ENCODE measurements at places on chromosomes 1 and 21.

GRCh38 chr1:227766015-227766634 is 30.9 kb downstream of the SNAP47 start:
- DNase-seq = peak; percentile 34

GRCh38 chr1:22932803-22933470 is 39.7 kb downstream of the LACTBL1 start:
- no peak for DNase-seq

- DNase-seq = no peak
Measured at GRCh38 chr1:11787251-11787803, 18.4 kb downstream of the MTHFR start.

DNA sequence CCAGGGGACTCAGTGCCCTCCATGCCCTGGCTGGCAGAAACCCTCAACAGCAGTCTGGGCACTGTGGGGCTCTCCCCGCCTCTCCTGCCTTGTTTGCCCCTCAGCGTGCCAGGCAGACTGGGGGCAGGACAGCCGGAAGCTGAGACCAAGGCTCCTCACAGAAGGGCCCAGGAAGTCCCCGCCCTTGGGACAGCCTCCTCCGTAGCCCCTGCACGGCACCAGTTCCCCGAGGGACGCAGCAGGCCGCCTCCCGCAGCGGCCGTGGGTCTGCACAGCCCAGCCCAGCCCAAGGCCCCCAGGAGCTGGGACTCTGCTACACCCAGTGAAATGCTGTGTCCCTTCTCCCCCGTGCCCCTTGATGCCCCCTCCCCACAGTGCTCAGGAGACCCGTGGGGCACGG is 2.8 kb upstream of the TAS1R3 start:
- DNase-seq = no peak

DNA sequence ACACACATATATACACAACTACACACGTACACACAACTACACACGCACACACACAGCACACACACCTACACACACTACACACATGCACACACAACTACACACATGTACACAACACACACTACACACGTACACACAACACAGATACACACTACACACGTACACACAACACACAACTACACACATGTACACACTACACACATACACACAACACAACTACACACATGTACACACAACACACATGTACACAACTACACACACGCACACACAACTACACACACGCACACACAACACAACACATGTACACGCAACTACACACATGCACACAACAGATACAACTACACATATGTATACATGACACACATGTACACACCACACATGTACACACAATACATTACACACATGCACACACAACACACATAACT is 318.1 kb downstream of the CAMTA1 start:
- DNase-seq = no peak

- DNase-seq = no peak
Measured at GRCh38 chr1:218748071-218748470, 402.9 kb downstream of the TGFB2 start.

DNA sequence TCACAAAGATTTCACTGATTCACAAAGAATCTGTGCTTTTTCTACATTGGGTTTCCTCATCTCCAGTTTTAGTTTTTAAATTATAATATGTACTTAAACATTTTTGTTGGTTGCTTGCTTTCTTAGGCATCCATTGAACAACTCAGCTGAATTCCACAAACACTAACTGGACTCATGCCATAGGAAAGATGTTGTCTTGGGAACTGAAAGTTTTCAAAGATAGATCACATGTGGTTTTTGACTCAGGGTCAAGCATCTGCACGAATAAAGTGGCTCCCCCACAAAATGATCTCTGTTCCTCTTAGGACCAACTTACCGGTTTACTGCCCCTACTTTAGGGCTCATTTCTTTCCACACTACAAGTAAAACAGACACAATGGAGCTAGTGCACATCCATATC is 3.1 kb upstream of the KRTAP21-1 start:
- no peak for DNase-seq

DNA sequence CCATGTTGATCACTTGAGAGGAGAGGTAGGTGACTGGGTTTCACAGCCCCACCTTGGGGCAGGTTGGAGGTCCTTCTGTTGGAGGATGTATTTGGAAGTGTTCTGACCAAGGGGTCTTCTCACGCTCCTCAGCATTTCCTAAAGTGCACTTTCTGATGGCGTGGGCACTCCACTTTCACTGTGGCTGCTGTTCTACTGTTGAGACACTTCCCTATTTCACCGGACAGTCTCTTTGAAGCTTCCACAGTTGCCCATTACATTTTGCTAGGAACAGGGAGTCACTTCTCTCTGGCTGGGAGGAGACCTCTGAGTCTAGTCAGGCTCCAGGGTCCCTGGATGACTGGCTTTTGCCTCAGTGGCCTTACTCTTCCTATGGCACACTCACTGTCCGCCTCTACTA is 180.0 kb upstream of the LMO4 start:
- no peak for DNase-seq

- peak; percentile 60 for DNase-seq
Measured at GRCh38 chr1:31848381-31848897, 32.6 kb upstream of the SPOCD1 start.

DNA sequence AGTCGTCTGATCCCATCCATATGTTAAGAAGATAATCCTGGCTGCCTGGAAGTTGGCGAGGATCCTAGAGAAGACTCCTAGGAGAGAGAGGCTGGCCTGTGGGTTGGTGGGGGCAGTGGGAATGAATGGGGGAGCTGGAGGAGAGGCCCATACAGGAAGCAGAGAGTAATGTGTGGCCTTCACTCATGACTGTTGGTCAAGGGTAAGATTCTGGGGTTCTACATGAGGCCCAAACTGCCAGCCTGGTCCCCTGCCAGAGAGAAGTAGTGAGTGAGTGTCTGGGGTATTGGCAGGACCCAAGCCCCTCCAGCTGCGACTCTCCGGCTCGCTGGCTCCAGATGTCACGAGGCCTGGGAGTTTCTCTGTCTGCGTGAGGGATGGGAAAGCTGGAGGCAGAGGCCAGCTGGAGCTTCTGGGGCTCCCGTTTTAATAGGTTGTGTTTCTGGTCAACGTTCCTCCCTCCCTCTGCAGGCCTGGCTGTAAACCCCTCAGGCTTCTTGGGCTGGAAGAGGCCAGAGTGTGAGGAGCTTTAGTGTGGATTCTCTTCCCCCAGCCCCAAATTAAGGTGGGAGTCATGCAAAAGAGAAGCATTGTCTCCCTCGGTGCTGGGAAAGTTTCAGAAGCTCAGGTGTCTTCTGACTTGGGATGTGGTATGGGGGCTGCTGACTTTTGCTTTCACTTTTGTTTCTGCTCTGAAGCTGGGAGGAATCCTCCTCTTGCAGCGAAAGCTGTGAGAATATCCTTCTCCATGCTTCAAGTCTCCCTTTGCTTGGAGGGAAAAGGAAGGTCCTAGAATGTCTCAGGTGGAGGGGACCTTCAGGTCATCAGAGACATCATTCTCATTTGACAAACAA is 2.6 kb downstream of the TMEM51 start:
- no peak for DNase-seq

GRCh38 chr1:44318097-44319088 is 36.7 kb downstream of the ERI3 start:
- DNase-seq = peak; percentile 35

- DNase-seq = no peak
Measured at GRCh38 chr1:153647346-153647714, 11.2 kb upstream of the SNAPIN start.

DNA sequence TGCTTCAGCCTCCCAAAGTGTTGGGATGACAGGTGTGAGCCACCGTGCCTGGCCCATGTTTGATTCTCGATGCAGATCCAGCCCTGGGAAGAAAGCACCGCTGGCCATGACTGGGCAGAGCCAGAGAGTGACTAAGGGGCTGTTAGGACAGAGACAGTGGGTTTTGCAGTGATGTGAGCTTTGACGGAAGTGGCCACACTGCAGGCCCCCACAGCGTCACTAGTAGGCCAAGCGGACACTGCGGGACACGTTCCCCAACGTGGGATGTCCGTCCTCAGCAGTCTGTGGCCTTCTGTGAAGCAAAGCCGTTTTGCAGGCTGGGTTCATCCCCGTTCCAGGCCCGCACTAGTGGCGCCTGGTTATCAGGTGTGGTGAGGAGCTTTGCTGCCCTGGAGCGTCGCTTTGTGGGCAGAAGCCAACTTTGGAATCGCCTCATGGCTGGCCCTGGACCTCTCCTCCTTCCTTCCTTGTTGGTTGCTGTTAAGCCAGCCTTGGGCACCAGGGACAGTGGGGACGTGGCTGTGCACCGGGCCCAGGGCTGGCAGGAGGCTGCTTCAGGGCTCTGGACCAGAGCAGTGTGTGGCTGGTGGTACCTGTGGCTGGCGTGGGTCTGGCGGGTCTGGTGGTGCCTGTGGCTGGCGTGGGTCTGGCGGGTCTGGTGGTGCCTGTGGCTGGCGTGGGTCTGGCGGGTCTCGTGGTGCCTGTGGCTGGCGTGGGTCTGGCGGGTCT is 41.2 kb downstream of the SKI start:
- no peak for DNase-seq

DNA sequence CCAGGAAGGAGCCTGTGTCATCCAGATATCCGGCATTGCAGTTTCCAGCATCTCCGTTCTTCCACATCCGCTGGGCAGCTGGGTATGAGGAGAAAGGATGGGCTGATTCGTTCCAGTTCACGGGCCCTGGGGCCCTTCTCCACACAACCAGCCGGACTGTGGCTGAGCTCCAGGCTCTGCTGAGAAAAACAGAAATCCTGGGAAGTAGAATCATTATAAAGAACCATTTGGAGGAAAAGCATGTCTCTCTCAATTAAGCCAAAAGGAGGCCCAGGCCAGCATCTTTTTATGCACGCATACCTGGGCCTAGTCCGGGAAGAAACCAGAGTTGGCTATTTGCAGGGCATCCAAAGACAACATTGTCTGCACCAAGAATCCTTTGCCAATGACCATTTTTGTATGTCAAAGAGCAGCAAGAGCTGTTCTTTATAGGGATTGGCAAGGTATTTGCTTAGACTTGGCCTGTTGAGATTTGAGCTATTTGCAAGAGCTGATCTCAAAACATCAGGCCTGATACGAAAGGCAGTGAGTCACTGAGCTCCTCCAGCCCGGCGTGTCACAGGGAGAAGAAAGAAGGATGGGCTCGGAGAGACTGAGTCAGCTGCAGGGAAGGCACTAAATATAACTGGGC is 84.9 kb upstream of the ARHGEF16 start:
- DNase-seq = no peak

DNA sequence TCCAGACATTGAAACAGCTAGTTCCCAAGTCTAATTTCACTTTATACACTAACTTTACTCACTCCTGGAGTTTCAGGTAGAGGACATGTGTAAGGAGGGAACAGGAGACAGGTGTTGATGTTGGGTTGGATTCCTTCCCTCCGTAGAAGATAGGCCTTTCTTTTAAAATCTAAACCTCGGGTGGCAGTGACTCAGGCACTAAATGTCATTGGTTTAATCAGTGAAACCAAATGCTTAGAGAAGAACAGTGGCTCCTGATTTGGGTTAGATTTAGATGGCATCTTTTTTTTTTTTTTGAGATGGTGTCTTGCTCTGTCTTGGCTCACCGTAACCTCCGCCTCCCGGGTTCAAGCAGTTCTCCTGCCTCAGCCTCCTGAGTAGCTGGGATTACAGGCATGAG is 7.2 kb downstream of the CAP1 start:
- no peak for DNase-seq

DNA sequence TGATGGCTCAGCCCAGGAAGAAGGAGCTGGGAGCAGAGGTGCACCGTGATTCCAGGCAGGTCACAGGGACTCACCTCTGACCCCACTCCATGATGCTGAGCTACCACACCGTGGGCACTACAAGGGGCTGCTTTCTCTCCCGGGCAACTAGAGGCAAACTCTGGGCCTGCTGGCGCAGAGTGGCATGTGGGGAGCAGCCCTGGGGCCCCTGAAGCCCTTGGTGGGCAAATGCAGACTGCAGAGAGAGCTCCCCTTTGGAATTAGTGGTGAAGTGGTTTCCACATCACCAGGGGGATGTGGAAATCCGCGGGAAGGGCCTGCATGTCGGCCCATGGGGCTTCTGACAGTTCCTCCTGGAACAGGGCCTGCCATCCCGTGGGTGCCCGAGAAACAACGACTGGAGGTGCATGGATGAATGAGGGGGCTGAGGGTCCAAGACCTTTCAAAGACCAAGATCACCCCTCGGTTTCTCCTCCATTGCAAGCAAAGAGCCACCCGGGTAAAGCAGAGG is 11.8 kb upstream of the MMEL1 start:
- no peak for DNase-seq

- DNase-seq = no peak
Measured at GRCh38 chr1:54947540-54947939, 32.9 kb upstream of the TMEM61 start.

DNA sequence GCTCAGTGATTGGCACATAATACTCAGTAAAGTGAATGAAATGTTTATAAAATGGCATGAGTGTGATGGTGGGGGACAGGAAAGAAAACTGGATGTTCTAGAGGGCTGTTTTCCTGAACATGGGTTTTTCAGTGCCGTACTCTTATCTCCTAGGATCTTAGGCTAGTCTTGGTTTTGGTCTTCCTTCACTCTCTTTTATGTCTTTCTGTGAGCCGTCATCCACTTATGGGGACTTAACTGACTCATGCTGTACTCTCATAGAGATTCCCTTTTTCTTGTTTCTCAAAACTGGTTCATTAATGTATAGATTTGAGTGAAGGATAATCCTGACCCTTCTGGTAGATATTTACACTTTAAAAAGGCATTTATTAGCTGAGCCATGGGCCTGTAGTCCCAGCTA is 16.6 kb downstream of the AGO3 start:
- DNase-seq = no peak

- no peak for DNase-seq
Measured at GRCh38 chr1:159826441-159827101, at the start of gene SLAMF8. SLAMF8 (plus strand) TSS chr1:159826873; CDS start chr1:159826899, 26 bp downstream.

- no peak for DNase-seq
Measured at GRCh38 chr1:60727552-60727951, 354.8 kb upstream of the NFIA start.

- no peak for DNase-seq
Measured at GRCh38 chr1:75469586-75470173, 141.2 kb downstream of the SLC44A5 start.

GRCh38 chr1:911875-912739 is 11.6 kb upstream of the SAMD11 start:
- no peak for DNase-seq

DNA sequence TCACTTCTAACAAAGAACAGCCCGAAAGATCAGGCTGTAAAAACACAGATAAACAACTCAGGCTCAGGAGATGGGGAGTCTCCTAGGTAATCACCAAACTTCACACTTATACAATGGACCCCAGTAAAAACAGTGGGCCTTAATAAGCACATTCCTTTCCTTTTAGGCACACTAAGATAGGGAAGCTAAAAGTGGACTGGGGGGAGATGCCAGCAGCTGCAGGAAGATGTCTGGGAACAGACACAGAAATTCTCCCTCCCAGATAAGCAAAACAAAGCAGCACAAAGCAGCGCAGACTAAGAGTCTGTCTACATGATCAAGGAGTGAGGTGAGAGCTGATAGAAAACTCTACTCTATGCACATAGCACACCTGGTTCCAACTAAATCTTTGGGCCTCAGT is 29.0 kb upstream of the CTBS start:
- DNase-seq = no peak

DNA sequence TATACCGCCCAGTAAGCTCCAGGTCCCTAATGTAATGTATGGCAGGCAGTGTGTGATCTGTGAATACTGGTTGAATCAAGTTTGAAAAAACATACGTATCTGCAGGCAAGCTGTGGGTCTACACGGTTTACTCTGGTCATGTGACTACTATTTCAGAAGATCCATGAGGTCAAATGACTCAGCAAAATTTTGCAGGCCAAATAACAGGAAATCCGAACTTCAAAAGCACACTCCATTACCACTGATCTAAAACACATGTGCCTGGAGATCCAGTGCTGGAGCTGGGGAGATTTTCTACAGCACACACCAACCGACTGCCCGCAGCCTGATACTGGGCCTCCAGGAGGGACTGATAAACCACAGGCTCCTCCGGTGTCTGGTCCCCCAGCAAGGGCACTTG is 64.5 kb upstream of the SLC44A3 start:
- no peak for DNase-seq

Data from activated naive CD4-positive, alpha-beta T cell treated with anti-CD3 and anti-CD28 coated beads, Interleukin-2, amount 50 U/mL, for 16 hours (primary cell).